H4 (cell line): ENCODE measurements at places on chromosomes 5 and 9.

GRCh38 chr5:17381932-17382331 lies 116.1 kb upstream of the TAF11L2 start:
- no peak for DNase-seq

- DNase-seq, result no peak
Measured at GRCh38 chr5:81495286-81495685, 101.4 kb upstream of the ACOT12 start.

DNA sequence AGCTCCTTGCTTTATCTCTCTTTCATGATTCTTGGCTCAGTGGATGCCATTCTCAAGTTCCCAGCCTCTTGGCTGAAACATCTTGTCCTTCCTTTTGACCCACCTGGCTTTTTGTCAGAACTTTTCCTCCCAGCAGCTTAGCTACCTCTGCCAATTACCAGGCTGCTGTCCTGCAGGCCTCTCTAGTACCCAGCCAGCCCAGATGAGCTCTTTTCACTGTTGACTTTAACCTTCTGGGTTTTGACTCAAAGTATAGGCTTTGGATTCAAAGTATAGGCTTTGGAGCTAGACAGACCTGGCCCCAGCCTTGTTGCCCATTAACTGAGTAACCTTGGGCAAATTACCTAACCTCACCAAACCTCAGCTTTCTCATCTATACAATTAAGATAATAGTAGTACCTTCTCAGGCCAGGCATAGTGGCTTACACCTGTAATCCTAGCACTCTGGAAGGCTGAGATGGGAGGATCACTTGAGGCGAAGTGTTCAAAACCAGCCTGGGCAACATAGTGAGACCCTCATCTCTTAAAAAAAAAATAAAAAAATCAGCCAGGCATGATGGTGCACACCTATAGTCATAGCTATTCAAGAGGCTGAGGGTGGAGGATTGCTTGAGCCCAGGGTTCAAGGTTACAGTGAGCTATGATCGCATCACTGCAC lies 6.6 kb upstream of the TMEFF1 start:
- no peak for DNase-seq

DNA sequence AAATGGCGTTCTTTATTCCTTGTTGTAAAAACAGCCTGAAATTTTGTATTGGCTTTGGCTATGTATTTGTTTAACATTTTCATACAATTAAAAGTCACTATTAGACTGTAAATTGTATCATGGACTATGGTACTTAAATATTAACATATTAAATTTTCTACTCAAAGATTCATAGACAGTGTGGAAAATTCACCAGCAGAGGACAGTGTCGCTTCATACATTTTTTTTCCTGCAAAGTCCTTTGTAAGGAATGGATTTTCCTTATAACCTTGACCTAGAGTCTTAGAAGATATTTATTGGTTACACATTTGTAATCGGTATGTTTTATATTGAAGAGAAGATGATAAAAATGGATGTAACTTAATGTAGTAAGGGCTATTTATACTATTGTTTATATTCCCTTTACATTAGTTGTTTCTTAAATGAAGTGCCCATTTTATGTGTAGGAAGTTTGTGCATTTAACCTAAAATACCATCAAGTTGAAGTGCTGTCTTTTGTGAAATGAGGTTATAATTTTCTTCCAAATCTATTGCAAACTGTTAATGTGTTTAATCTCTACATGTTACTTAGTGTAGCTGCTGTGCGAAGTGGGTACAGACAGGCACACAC lies 150.1 kb downstream of the KDM4C start:
- DNase-seq, result no peak

- no peak for DNase-seq
Measured at GRCh38 chr5:134464988-134465815, 53.5 kb upstream of the CDKN2AIPNL start.

DNA sequence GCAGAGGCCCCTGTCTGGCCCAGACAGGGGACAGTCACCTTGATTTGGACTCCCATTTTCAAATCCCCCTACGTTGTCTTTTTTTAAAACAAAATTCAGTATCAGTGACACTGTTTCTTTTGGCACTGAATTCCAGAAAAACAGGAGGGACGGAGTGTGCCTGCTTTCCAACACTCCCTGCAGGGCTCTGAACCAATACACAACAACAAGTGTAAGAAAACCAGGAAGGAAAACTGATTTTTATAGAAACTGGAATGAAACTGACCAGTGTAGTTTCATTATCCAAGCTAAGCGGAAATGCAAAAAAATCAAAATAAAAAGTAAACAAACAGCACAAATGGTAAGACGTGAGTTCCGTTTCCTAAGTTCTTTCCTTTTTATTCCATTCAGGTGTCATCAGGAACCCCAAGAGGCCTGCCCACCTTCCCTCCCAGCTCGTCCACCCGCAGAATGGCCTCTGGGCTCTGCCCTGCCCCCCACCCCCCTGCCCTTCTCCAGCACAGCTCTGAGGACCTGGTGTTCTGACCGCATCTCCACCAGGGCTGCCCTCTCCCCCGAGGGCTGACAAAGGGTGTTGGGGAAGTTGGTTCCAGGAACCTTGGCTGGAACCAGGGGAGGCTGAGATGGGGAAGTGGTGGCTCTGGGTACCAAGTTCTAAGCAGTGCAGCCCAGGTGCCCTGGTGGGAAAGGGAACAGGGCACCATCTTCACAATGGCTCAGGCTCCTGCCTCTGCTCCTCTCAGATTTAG lies 73.6 kb downstream of the PSD2 start:
- no peak for DNase-seq

DNA sequence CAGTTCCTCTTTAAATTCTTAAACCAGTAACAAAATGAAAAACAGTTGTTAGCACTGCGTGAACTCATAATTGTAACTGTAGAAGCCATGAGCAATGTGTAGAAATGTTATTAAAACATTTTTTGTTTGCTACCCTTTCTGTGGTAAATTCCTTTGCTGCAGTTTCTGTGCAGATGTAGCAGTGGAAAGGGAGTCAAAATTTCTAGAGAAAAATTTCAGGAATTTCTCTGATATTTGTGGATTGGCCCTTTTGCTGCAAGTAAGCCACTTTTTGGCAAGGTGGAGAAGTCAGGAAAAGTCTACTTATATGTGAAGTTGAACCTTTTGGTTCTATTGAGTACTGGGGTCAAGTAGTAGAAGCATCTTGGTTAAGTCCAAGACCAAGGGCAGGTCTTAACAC lies 10.1 kb downstream of the FBXL7 start:
- no peak for DNase-seq

- peak; percentile 69 for DNase-seq
Measured at GRCh38 chr9:131178382-131178781, 53.0 kb downstream of the NUP214 start.

- DNase-seq, result no peak
Measured at GRCh38 chr5:96176022-96176421, 214.4 kb upstream of the ELL2 start.

DNA sequence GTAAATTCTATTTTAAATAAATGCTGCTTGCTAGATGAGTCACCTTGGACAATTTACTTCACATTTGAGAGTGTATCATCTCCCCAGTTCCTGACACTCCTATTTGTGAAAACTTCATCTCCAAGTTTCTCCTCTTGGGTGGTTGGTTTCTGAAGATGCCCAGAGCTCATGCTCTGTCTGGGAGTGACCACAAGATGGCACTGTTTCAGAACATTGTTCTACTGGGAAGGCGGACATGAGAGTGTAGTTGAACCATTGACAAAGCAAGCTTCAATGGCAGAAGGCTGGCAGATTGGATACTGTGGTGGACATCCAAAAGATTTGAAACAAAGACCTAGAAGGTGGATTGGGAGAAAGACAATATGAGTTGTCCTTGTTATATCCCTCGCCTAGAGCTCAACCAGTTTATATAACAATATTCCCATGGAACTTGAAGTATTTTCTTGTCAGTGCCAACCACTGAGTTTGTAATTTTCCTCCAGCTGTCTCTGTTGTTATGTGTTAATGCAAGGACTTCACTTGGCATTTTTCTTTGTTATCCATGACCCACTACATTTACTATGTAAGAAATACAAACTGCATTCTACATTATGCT lies 234.3 kb upstream of the ANKH start:
- DNase-seq, result peak; percentile 65

- DNase-seq, result no peak
Measured at GRCh38 chr9:6715755-6716643, 41.8 kb upstream of the KDM4C start.

- no peak for DNase-seq
Measured at GRCh38 chr5:25881318-25882036, 1156.9 kb downstream of the CDH9 start.

DNA sequence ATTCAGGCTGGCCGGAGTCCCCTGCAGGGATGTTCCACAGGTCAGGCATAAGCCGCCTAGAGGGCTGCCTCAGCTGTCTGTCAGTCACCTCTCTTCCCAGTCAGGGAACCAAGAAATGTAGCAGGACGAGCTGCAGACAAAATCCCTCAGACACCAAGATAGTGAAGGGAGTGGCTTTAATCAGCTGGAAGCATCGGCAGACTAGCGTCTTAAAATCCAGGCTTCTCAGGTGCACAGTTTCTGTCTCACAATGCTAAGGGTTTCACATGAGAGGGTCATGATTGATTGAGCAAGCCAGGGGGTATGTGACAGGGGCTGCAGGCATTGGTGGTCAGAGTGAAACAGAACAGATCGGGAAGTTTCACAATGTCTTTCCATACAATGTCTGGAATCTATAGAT lies 247.2 kb downstream of the CDH10 start:
- no peak for DNase-seq

GRCh38 chr5:52694648-52695047 lies 93.1 kb upstream of the ITGA1 start:
- no peak for DNase-seq

- DNase-seq, result no peak
Measured at GRCh38 chr5:64865662-64866061, 96.9 kb downstream of the CWC27 start.

- no peak for DNase-seq
Measured at GRCh38 chr9:124602632-124603031, 95.4 kb upstream of the NR5A1 start.

- DNase-seq, result no peak
Measured at GRCh38 chr9:87372356-87372851, 125.3 kb upstream of the DAPK1 start.

DNA sequence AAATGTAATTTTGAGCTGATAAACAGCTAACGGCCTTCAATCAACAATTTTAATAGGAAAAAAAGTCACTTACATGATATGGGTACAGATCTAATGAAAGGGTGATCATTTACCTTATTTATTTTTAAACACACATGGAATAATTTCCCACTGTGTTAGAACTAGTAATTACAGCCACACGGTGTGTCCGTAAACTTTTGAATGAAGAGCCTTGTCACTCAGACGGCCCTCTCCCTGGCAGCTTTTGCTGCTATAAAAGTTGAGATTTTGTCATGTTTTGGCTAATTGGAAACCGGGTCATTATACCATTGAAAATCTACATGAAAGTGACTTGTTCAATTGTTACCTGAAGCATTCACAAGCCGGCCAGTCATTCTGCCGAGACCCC lies 15.7 kb downstream of the CFAP77 start:
- DNase-seq, result no peak
